ENCODE measurements at places on chromosomes 6 and 20.

- DNase-seq = no peak
Observed at GRCh38 chr20:62411479-62412193, 4.6 kb upstream of the CABLES2 start.

DNA sequence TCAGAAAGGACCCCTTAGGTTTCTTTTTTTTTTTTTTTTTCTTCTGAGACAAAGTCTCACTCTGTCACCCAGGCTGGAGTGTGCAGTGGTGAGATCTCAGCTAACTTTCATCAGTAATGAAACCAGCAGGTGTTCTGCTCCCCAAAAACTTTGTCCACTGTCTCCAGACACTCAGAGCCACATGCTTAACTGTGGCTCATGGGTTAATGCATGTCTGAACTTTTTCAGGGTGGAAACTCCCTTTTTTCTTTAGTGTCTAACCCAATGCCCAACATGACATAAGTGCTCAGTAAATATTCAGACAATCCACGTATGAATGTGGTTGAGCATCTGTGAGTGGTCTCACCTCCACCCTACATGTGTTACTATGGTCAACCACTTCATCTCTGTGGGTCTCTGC, 45.4 kb downstream of the MYB start:
- no peak for DNase-seq

DNA sequence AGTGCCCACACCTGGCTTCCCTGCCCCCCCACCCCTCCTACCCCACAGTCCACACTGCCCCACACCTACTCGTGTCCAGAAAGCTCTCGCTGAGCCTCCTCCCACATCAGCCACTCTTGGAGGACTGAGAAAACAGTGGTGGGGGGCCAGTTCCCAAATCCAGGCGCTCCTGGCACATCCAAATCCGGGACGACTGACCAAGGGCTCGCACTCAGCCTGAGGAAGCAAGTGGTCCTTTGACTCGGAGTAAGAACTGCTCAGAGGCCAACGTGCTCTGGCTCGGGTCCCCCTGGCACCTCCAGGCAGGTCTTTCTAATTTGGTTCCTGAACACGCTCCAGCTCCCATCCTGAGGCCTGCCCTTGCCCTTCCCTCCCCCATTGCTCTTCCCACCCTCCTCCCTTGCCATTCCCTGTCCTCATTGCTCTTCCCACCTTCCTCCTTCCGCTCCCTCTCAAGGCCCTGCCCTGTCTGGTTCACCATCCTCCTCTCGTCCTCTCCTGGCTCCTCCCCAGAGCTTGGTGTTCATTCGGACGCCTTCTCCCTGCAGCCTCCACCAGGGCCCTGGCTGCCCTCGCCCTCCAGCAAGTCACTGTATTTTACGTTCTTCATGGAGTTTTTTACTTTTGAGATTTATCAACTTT, 83.6 kb downstream of the THBS2 start:
- DNase-seq = no peak

DNA sequence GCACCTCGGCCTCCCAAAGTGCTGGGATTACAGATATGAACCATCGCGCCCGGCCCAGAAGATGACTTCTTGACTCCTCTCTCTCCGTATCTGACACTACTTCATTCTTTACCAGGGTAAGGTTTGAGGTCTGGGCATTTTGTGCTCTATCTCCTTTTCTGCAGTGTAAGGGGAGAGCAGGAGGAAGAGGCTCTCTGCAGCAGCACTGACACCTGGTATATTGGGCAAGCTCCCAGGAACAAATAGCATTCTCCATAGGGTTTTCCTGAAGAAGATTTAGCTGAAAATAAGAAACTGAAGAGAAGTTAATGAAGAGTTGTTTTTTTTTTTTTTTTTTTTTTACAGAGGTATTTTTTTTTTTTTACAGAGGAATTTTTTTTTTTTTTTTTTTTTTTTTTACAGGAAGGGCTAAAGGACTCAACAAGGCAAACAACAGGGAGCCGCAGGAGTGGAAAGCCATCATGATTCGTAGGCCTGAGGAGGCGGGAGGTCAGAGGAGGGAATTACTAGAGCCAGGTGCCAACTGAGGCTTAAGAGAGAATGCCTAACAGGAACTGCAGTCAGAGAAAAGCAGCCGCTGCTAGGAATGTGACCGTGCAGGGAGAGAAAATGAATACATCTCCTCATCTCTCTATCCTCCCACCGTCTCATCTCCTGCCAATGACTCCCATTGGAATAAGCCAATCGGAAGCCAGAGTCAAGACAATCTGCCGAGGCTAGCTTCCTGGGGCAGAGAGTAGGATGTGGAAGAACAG, 34.7 kb upstream of the ADGRF4 start:
- no peak for DNase-seq

GRCh38 chr6:135372758-135373157, 124.8 kb downstream of the AHI1 start:
- DNase-seq = no peak

DNA sequence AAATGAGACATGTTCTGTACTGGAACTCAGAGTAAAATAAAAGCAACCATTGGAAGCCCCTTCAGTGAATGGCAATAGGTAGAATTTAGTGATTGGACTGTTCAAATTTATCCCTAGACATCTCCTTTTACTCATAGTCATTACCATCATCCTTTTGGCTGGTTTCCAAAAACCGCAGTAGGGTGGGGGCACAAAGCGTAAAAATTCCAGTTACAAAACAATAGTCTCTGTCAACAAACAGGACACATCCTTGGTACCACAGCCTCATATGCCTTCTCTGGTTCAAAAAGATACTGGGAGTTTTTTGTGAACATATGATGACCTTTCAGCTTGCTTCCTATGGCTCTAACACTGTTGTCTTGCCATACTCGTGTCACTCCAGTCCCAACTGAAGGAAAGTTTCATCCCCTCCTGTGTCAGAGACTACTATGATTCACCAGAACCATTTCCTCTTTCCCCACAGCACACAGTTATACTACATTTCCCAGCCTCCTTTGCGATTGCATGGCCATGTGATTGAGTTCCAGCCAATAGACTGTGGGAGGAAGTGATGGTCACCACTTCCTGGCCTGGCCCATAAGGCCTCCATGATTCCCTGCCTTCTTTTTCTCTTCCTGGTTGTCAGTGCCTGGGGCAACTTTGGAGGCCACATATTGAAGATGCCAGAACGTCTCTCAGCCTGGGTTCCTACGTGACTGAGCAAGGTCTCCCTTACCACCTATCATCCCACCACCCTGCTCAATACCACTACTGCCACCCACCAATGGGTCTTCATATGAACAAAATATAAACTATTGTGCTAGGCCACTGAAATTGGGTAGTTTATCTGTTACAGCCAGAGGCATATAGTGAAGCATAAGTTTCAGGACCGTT, 162.4 kb downstream of the ID4 start:
- DNase-seq = no peak

DNA sequence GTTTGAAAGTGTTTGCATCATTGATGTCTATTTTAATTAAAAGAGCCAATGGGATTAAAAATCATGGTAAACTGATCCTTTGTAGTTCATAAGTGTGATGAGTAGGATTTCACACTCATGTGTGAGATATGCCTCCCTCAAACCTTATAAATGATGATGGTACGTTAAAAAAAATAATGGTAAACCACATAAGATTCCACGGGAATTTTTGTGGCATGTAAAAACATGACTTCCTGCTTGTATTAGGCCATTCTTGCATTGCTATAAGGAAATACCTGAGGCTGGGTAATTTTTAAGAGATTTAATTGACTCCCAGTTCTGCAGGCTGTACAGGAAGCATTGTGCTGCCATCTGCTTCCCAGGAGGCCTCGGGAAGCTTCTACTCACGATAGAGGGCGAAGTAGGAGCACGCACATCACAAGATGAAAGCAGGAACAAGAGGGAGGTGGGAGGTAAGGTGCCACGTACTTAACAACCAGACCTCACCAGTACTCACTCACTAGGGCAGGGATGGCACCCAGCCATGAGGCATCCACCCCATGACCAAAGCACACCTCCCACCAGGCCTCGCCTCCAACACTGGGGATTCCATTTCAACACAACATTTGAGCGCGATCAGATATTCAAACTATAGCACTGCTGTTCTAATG, 187.6 kb upstream of the QKI start:
- DNase-seq = no peak
